Gastroesophageal sphincter (tissue), 4 donors: ENCODE measurements at places on chromosomes 4 and X. TPM values are rescaled to one million over a fixed set of nuclear protein-coding genes. Genes with fewer than 3 reads are reported as not detected.

- ATAC-seq: no peak
Measured at GRCh38 chr4:16750216-16750615, 148.2 kb downstream of the LDB2 start.

- ATAC-seq: no peak
Measured at GRCh38 chr4:73451981-73452747, 16.1 kb downstream of the AFP start.

- no peak for ATAC-seq
Measured at GRCh38 chrX:139286342-139286741, 244.2 kb upstream of the F9 start.

GRCh38 chr4:188005561-188005960 is 10.0 kb downstream of the ZFP42 start:
- ATAC-seq: no peak

DNA sequence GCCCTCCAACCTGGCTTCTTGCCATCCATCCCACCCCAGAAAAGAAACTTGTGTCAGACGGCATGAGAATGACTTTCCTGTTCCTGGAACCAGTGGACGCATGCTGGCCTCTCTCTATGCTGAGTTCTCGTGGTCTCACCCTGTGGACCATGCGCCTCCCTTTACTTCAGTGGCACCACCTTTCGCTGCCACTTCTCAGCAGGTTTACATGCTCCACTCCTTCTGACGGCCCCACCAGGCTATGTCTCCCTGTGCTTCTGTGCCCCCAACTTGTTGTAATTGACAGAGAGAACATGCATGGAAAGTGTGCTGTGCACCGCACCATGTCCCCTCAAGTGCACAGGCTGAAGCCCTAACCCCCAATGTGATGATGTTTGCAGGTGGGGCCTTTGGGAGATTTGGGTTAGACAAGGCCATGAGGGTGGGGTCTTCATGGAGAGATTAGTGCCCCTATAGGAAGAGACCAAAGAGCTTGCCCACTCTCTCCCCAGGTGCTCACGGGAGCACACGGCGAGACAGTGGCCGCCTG is 3.1 kb upstream of the PPP2R2C start:
- no peak for ATAC-seq

DNA sequence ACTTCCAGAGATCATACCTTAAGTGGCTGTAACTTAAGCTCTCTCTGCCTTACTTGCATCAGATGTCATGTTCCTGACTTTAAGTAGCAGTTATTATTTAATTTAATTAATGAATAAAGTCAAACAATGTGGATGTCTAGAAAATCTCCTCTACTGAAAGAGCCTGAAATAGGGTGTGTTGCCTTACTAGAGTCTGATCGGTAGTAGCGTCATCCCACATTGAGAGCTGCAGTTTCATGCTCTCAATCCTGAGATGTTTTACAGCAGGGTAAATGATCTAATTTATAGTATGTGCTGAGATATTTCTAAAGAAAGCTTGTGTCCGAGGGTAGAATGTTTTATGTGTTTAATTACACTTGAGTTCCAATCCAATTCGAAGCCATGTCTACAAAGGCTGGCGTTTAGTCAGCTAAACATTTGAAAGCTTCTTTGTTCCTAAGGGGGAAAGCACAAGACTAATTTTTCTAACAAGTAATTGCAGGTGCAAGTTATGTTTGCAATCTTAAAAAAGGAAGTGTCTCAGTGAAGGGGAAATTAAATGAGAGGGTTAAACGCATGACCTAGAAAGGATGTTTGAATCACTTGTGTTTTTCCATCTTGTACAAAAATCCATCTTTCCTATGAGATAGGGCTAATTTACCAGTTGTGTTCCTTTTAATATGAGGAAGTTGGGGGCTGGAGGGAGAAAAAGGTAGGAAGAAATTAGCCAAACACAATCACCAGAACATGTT is 391.0 kb upstream of the MAGEB2 start:
- no peak for ATAC-seq

DNA sequence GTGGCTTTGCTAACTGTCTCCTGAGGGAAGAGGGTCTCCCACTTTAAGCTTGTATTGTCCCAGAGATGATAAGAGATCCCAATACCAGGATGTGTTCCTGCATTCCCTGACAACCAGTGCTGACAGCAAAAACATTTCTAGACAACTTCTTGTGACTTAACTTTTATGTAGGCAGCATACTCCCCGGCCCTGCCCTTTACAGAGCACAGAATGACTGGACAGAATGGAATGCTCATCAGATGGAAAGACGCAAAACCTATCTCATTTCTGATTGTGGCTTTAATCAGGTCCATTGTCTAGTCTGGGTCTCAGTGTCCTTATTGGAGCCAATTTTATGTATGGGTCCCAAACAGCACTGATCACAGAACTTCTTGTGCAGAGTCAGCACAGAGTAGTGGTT is 18.2 kb upstream of the PLAC1 start:
- ATAC-seq: no peak

GRCh38 chrX:100376576-100376975 is 33.5 kb downstream of the PCDH19 start:
- no peak for ATAC-seq

DNA sequence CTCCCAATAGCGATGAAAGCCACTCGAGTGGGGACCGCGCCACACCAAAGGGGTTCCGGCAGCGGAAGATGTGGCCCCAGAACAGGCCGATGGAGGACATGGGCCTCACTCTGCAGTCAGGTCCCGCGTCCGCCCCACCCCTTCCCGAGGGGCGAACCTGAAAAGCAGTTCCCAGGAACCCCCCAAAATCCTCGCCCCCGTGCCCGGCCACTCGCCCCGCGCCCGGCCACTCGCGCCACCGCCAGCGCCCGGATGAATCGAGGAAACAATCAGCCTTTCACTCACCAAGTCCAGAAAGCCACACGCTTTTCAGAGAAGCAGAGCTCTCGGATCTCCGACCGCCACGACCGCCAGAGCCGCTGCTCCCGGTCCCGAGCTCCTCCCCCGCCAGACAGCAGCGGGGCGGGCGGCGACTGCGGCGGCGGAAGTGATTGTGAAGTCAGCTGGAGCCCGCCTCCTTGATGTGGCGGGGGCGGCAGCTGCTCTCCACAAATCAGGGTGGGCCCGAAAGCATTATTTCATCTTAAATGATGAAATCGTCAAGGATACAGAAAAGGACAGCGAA is at the start of gene PJA1:
PJA1 (minus strand) TSS at position 367 of the 565 bp plus-strand sequence. CDS start 2,380 bp downstream, outside the sequence.
- ATAC-seq: peak; percentile 96

- ATAC-seq: no peak
Measured at GRCh38 chr4:45155081-45155777, 428.9 kb upstream of the GNPDA2 start.

The STBD1 gene
- total RNA-seq: 18.1 TPM

GRCh38 chrX:2345562-2345961 is 155.2 kb downstream of the DHRSX start:
- no peak for ATAC-seq

DNA sequence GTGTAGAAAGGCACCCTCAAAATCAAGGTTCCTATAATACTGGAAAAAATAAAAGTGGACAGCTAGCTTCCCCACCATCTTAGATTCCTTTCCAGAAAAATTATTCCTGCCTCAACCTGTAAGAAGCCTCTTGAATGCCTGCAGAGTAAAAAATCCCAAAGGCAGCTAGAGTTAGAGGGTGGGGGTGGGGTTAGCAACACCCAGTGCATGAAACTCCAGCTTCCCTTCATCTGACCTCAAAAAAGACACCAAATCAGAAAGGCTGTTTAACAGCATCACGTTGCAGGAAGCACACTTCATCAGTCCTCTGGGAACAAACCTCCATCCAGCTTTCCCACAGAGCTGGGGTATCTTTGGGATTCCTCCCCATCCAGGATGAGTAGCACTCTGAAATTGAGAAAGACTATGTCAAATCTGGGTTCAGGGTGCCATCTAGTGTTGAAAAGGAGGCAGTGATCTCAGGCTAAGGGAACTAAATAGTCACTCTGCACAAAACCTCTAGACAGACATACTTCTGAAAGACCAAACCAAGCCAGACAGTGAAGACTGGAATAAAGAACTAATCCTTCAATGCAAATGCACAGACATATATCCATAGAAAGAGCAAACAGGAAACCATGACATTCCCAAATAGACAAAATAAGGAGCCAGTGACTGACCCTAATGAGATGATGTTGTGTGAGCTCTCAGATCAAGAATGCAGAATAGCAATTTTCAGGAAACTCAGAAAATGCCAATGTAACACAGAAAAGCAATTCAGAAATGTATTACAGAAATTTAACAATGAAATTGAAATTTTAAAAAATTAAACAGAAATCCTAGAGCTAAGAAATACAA is 97.9 kb downstream of the ARHGEF9 start:
- ATAC-seq: no peak

The TMPRSS11E gene
- not detected for total RNA-seq
